ENCODE measurements at places on chromosomes 3 and 15.

GRCh38 chr3:125108833-125109535 lies 53.2 kb upstream of the HEG1 start:
- no peak for DNase-seq

- DNase-seq, result no peak
Measured at GRCh38 chr3:72379500-72380187, 468.6 kb downstream of the SHQ1 start.

GRCh38 chr3:72183489-72183888 lies 398.5 kb upstream of the PROK2 start:
- DNase-seq, result no peak

DNA sequence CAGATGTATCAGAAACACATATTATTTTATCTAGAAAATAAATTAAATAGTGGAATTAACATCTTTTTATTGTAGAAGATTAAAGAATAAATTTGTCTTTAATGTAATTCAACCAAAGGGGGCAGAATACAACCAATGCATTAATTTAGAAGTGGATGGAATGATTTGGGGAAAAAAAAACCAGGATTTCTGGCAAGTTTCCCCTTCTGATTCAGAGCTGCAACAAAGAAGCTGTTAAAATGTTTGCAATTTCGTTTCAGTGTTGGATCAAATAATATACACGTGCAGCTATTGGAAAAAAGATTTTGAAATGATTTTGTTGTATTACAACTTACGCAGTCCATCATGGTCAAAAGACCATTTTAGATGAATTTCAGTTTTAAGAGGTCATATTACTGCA lies 71.6 kb upstream of the ZNF280D start:
- no peak for DNase-seq

- no peak for DNase-seq
Measured at GRCh38 chr3:27089068-27089467, 280.1 kb downstream of the NEK10 start.

DNA sequence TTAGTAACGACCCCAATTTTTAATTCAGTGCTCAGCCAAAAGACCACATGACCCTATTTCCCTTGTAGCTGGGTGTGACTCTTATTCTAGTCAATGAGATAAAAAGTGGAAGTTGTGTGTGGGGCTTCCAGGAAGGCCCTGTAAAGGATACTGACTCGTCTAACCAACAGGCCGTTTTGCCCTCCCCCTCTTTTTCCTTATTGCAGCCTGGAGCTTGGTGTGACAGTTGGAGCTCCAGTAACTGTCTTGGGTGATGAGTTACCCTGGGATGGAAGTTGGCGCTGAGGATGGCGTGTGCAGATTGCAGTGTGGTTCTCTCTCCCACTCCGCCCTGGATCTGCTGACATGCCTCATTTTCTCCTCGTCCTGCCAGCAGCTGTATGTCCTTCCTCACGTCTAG lies 209.3 kb upstream of the PROK2 start:
- DNase-seq, result no peak

DNA sequence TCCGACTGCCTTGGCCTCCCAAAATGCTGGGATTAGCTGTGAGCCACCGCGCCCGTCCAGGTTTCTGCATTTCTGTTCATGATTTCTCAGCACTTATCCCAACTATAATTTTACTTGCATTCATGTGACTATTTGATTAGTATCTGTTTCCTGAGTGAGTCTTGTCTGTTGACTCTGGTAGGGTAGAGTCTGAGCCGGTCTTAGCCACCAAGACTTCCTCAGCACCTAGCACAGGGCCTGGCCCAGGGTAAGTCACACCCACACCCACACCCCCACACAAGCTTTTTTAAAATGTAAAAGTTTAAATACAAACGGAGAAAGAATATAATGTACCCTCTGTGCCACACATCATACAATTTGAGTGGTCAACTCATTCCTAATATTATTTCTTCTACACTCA lies 3.1 kb upstream of the SPATA12 start:
- DNase-seq, result no peak

- DNase-seq, result no peak
Measured at GRCh38 chr3:115384381-115384780, 237.3 kb upstream of the ZBTB20 start.

GRCh38 chr3:82654708-82655107 lies 893.3 kb upstream of the GBE1 start:
- DNase-seq, result no peak

- no peak for DNase-seq
Measured at GRCh38 chr3:39809181-39809994, at the start of gene MYRIP. Gene MYRIP, plus strand, starts transcription at chr3:39809609. Its CDS starts 91,208 bp downstream, at chr3:39900817.

DNA sequence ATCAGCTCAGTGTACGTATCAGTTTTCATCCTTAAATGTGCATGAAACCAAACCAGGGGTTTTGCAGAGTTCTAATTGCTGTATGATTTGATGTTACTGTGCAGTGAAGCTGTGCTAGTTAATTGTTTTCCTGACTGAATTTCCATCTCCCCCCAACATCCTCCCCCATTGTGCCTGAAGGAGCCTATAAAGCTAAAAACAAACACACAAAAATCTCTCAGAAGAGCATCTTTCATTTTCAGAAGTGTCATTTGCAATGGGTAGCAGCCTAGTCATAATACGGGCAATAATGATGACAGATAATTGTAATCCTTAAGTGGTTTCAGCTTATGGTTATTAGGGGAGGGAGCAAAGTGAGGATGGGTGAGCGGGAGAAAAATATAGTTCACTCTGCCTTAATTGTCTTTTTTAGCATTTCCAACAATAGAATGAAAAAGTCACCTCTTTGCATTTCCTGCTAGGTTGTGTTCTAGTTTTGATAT lies 207.9 kb upstream of the TBL1XR1 start:
- no peak for DNase-seq

DNA sequence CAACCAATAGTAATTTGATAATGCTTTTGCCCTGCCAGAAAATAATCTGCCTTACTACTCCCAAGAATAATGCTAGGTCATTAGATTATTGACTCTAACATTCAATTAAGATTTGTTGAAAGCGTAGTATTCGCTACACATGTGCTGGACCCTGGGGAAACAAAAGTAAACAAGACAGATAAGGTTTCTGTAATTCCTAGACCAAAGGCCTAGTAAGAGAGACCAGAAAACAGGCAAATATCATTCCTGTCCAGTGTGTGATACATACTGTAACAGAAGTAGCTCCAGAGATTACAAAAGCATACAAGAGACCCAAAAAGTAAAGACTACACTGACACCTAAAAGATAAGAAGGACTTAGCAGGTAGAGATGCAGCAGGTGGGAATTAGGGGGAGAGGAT lies 60.8 kb downstream of the PLOD2 start:
- DNase-seq, result no peak

DNA sequence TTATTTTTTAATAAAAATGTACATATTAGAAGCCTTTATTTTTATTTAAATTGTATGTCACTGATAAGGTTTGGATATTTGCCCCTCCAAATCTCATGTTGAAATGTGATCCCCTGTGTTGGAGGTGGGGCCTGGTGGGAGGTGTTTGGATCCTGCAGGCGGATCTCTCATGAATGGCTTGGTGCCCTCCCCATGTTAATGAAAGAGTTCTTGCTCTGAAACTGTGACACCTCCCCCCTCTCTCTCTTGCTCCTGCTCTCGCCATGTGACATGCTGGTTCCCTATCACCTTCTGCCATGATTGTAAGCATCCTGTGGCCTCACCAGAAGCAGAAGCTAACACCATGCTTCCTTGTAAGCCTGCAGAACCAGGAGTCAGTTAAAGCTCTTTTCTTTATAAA lies 13.0 kb downstream of the AGTR1 start:
- no peak for DNase-seq

DNA sequence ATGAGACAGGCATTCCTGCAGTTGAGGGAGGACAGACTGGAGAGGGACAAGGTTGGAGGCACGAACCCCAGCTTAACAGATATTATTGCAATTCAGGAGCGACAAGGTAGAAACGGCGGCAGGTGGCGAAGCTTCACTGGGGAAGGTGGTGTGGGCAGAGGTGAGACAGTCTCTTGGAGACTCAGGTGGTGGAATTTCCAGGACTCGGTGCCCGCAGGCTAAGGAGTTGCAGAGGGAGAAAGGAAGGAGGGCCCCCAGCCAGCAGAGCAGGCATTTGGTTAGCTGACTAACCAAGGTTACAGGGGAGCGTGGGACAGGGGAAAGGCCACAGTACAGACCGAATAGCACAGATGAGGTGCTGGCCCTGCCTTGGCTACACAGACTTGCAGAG lies 3.0 kb downstream of the FAM174B start:
- no peak for DNase-seq

DNA sequence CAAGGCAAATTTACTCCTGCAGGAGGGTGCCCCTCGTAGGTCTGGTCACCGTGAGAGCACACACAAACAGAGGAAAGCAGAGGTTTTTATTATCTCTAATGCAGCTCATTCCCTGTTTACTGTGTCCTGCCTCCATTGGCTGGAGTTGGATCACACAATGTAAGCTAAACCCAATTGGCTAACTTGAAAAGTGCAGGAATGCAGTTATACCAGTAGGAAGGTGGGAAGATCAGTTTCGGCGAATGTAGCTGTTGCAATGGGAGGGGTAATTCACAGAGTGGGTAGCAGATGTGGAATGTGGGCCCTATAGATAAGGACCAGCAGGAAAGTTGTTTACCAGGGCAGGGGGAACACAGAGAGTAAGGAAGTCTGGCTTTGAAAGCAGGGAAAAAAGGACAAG lies 42.5 kb upstream of the NPAP1 start:
- DNase-seq, result no peak

- no peak for DNase-seq
Measured at GRCh38 chr3:62095756-62096155, 277.6 kb downstream of the FEZF2 start.

- no peak for DNase-seq
Measured at GRCh38 chr3:161884830-161885229, 388.2 kb downstream of the OTOL1 start.

- DNase-seq, result no peak
Measured at GRCh38 chr15:80518522-80518921, 114.3 kb downstream of the ARNT2 start.

- no peak for DNase-seq
Measured at GRCh38 chr3:122484985-122485384, 29.8 kb downstream of the KPNA1 start.

GRCh38 chr3:43534675-43535074 lies 87.1 kb downstream of the ANO10 start:
- no peak for DNase-seq

DNA sequence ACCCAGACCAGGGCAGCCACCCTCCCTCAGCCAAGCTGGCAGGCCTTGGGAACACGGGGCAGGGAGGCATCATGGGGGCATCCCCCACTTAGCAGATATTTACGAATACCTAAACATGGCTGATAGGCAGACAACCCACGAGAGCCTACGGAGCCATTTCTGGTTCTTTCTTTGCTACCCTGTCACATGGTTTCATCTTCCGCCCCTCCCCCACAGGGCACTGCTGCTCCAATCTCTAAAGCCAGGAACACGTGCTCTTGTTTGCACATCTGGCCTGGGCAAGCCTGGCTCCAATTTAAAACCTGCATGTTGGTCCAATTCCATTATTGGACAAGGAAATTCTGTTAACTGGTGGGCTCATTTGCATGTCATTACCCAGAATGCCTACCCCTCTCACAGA lies 447.4 kb upstream of the NR2F2 start:
- DNase-seq, result no peak

GRCh38 chr3:71130471-71131374 lies 452.8 kb downstream of the FOXP1 start:
- DNase-seq, result peak; percentile 75

All from activated CD8-positive, alpha-beta memory T cell treated with anti-CD3 and anti-CD28 coated beads, Interleukin-2, amount 50 U/mL, for 48 hours (primary cell).